ENCODE measurements at places on chromosomes 5 and 9.

DNA sequence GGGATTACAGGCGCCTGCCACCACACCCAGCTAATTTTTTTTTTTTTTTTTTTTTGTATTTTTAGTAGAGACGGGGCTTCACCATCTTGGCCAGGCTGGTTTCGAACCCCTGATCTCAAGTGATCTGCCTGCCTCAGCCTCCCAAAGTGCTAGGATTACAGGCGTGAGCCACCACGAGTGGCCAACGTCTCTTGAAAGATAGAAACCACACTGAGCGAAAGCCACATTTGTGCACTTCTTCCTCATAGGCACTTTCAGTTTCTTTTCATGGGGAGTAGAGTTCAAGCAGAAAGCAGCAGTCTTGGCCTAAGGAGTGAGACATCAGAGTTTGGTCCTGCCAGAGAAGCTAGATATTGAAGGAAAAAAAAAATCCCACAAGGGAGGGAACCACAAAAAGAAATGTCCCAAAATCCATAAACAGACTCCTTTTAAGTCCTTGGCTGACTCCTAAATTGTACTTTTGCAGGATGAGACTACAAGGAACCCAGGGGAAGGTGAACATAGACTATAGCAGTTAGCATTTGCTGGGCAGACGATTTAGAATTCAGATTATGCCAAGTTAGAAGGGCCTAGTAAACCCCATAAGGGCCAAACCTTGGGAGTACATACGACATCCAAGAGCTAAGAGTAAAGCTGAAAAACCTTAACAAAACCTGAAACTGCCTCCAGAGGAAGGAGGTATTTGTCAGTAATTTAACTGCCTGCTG is 43.9 kb upstream of the GLIPR2 start:
- DNase-seq = no peak

DNA sequence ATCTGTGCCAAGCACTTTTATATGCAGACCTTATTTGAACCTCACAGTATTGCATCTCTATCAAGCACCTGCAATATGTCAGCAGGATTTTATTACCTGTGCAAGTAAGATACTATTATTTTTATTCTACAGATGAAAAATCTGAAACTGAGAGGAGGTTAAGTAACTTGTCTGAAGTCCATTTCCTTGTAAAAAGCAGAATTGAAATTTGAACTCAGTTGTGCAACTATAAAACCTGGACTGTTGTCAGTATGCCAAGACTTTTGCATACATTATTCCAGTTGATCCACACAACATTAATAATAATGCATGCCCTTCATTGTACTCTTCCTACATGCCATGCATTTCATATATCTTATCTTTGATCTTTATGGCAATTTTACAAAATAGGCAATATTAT is 82.2 kb upstream of the BRINP1 start:
- DNase-seq = no peak

DNA sequence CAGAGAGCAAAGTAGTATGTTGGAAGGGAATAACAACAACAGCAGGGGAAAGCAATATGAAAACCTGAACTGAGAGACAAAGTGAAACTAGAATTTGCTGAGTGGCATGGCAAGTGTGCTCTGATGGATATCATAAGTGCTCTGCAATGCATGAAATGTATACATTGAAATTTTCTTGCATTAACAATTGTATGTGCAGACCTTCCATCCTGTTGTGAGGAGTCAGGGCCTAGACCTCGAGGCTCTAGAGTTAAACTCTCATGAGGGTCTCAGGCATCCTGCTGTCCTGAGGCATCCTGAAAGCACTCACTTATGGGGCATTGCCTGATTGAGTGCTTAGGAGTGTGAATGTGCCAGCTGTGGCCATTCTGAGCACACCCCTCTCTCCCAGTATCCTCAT is 1.1 kb downstream of the ECM2 start:
- DNase-seq = no peak

DNA sequence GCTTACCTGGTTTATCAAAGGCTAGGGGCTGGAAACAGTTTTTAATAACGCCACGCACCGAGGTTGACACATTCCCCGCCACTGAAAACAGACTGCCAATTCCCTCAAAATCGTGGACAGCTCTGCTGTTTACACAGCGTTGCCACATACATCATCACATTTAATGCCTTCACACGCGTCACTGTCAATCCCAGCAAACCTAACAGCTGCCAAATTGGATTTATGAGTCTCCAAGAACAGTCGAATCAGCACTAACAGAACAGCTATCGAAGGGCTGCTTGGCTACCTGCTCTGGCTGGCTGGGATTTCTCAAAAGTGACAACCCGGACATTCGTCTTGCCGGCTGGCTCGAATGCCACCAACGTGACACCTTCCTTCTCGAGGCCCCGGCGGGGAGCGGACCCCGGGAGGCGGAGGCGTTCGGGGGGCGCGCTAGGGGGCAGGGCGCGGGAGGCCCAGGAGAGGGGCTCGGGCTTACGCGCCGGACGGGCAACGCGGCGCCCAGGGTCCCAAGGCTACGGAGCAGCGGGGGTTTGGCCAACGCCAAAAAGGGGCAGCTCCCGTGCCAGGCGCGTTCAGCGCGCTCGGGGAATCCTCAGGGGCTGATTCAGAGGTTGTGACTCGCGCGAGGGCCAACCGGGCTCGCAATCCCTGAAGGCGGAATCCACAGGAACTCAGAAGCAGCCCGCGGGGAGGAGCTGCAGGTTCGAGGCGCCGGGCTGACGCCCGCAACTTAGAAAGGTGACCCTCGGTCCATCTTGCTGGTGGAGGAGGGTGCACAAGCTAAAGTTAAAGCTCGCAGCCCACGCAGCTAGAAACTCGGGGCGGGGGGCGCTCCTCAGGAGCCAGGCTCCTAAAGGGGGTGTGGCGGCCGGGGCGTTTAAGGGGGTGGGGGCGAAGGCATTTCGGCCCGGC is 1.2 kb downstream of the CDC14B start:
- DNase-seq = no peak

DNA sequence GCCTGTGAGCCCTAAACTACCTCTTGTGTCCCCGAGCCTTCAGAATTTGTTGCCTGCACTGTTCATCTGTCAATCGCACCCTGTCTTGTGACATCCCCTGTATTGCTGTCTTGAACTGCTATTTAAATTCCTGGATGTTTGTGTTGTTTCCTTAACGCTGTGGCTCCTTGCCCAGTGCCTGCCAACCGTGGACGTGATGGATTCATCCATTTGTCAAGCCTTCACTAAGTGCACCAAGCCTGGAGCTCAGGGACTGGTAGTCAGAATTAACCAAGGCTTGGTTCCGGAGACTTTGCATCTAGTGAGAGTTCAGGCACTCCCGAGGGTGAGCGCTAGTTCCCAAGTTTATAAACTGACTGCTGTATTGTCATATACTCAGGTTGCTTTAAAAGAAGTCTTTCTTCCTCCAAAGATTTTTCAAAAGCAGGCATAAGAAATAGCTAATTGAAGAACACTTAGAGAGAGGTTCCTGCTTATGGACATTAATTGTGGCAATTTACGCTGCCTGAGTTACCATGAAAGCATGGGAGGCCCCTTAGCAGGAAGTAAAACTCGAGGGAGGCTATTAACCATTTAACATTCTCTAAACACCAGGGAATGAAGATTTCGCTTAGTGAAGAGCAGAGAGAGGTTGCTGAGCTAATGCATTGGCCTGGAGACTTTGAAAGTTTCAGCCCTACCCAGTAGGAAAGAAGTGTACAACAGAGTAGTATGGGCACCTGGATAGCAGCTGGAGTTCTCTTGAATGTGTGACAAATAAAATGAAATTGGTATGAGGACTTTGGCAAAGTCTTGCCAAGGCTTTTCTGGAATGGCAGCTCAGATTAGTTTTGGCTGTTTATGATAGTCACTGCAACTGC is 29.0 kb downstream of the RGS3 start:
- DNase-seq = no peak

GRCh38 chr5:123921193-123921592 is 409.2 kb downstream of the CSNK1G3 start:
- DNase-seq = no peak

- no peak for DNase-seq
These were observed 69.6 kb downstream of the CHSY3 start for GRCh38 chr5:129973716-129974426.

DNA sequence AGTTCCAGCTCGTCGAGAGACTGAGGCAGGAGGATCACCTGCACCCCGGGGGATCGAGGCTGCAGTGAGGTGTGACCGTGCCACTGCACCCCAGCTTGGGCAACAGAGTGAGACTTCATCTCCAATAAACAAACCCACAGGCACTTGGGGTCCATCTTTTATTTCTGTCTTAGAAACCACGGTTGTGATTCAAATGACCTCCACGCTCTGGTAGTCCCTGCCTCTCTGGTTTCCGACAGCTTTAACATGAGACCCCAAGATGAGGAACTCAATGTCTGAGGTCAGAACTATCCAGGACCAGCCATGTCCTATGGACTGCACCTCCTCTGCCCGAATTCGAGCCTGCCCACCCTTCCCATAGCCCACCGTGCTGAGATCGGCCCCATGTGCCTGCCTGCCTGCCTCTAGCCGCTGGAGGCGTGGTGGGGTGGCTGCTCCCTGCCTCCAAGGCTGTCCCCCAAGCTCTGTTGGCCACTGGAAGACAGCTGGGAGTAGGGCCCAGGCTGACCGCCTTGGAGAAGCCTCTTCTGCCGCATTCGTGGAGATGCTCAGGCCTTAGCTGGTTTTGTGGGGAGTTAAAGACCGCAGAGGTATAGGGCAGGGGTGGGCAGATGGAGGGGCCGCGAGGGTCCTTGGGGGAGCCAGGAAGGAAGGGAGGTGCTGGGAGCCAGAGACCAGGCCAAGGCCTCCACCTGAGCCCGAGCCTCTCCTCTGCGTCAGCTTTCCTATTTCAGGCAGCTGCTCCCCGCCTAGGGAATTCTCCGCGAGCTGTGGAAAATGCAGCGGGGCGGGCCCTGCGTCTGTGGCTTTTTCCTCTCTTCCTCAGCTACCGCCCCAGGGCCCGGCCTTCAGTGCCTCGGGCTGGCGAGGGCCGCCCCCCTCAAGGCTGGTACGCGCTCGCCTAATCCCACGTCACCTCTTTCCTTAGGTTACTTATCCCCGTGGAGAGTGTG is 6.9 kb upstream of the WDR5 start:
- no peak for DNase-seq

DNA sequence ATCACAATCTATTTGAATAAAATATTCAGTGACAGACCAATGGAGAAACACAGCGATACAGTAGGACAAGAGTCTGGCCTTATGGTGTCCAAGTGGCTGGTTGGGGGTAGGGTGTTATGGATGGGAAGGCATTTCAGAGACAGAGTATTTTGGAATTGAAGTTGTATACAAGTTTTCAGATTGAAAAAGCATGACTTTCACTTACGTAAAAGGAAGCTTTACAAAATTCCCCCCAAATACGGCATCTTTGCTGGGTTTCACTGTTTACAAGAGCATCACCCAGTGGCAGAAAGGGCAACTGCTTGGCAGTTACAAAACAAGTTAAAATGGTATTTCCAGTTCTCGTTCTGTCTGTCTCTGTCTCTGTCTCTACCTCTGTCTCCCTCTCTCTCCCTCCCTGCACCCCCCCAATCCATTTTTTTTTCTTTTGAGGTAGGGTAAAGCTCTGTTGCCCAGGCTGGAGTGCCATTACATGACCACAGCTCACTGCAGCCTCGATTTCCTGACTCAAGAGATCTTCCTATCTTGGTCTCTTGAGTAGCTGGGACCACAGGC is 86.2 kb downstream of the PTPN3 start:
- no peak for DNase-seq

- no peak for DNase-seq
These were observed 84.9 kb downstream of the PRELID2 start for GRCh38 chr5:145750199-145750598.

- DNase-seq = no peak
These were observed 125.9 kb downstream of the CEP120 start for GRCh38 chr5:123297198-123297831.

DNA sequence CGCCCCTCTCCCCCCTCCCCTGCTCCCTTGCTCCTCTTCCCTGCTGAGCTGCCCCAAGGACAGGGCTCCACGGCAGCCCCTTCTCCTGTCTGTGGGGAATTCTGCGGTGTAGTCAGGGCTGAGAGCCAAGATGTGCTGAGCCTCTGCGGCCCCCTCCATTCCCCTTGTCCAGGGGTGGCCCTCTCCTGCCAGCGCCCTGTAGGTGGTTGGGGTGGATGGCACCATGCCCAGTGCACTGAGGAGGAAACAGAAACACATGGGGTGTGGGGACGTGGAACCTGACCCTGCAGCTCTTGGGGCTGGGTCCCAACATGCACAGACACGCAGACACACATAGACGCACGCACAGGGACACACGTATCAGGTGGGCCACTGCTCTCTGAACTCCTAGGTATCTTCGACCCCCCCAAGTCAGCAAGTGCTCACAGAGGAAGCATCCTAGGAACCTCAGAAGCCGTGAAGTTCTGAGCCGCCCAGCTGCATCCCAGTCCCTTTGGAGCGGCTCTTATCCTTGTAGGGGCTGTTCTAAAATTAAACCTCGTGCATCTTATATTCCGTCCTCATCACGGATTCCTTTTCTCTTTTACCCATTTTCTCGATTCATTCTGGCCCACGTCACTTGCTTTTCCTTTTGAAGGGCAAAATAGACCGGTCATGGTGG is 64.8 kb downstream of the HMCN2 start:
- no peak for DNase-seq

- DNase-seq = no peak
These were observed 148.5 kb downstream of the BNC2 start for GRCh38 chr9:16721972-16722371.

GRCh38 chr5:148898413-148899075 is 72.1 kb downstream of the ADRB2 start:
- DNase-seq = no peak

- no peak for DNase-seq
These were observed 110.4 kb downstream of the TLE4 start for GRCh38 chr9:79682076-79682736.

DNA sequence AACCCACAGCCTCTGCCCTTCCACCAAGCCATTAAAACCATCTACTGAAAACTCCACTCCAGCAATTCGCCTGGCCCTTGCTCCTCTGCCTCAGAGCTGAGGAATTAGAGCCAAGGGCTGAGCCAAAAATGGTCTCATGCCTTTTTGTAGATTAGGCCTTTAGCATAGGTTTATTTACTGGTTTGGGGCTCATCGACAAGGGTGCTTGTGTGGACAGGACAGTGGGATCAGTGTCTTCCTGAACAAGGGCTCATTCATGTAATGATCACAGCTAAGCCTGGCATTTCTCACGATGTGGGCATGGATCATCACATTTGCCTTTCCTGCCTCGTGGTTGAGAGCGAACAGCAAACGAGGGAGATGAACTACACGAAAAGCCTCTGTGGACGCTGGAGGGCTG is 59.2 kb upstream of the PHF24 start:
- DNase-seq = no peak
